MG63 (cell line): ENCODE measurements at places on chromosomes 2 and 18. TPM values are rescaled to one million over a fixed set of nuclear protein-coding genes. Genes with fewer than 3 reads are reported as not detected.

DNA sequence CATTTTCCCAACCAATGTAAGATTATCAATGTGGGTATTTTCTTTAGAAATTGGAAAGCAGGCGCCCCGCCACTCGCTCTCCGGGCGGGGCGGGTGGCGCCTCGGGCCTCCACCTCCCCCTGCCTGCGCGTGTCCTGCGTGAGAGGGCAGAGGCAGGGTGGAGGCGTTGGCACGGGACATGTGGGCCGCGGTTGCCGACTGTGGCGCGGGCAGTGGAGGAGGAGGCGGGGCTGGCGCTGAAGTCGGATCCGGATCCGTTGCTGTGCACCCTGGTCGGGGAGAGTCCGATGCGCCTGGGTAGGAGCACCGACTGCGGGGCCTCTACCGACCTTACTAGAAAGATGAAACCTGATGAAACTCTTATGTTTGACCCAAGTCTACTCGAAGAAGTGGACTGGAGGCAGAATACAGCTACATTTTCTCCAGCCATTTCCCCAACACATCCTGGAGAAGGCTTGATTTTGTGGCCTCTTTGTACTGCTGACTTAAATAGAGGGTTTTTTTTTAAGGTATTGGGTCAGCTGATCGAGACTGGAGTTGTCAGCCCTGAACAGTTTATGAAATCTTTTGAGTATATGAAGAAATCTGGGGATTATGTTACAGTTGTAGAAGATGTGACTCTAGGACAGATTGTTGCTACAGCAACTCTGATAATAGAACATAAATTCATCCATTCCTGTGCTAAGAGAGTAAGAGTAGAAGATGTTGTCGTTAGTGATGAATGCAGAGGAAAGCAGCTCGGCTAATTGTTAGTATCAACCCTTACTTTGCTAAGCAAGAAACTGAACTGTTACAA, 37.9 kb downstream of the PMS1 start:
- DNase-seq = no peak

GALNT14 gene
- 3.9 and 6.3 TPM in 2 replicates for total RNA-seq

- DNase-seq = no peak
Observed at GRCh38 chr2:226064932-226065570, 665.5 kb downstream of the NYAP2 start.

SNORC gene
- total RNA-seq = 1.1 and 4.1 TPM in 2 replicates

DNA sequence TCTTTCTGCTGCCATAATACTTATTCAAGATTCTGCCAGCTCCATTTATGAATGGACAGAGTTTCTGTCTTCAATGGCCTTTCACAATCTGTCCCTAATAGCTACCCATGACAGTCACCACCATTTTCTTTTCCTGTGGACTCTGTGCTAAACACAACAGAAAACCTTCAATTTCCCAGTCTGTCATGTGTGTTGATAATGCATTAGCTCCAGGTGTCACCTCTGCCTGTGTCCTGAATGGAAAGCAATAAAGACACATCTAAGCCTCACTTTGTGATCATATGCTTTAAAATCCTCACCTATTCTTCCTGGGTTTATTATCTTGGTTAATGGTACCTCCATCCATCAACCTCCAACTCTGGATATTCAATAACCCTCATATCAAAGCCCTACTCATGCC, 772.2 kb downstream of the DCDC2C start:
- no peak for DNase-seq

- DNase-seq = peak; percentile 26
Observed at GRCh38 chr2:218876562-218877219, 4.0 kb upstream of the WNT10A start.

DNA sequence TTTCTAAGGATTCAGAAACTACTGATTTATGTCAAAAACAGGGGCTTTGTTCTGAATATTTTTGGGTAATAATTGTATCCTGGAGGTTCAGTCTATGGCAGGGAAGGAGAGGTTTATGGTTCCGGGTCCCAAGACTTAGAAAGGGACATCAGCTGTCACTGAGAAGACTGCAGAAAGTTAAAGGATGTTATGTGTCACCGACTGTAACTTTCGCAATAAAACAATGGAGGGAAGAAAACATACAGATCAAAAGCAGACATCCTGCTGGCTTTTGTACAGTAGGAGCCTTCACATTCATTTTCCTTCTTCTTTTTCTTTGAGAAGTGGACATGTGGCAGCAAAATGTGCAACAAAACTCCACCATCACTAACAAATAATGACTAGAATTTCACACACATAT, 900.7 kb upstream of the SOX11 start:
- no peak for DNase-seq

GRCh38 chr2:236485519-236485918, 84.1 kb upstream of the ACKR3 start:
- no peak for DNase-seq

SCN1A gene
- total RNA-seq = not detected in 2 replicates

- DNase-seq = no peak
Observed at GRCh38 chr2:76667821-76668271, 854.3 kb downstream of the LRRTM4 start.

- DNase-seq = no peak
Observed at GRCh38 chr18:68826121-68826520, 28.2 kb downstream of the CCDC102B start.

NCKAP5 gene
- total RNA-seq = not detected in 2 replicates

ASB18 gene
- total RNA-seq = not detected in 2 replicates

DNA sequence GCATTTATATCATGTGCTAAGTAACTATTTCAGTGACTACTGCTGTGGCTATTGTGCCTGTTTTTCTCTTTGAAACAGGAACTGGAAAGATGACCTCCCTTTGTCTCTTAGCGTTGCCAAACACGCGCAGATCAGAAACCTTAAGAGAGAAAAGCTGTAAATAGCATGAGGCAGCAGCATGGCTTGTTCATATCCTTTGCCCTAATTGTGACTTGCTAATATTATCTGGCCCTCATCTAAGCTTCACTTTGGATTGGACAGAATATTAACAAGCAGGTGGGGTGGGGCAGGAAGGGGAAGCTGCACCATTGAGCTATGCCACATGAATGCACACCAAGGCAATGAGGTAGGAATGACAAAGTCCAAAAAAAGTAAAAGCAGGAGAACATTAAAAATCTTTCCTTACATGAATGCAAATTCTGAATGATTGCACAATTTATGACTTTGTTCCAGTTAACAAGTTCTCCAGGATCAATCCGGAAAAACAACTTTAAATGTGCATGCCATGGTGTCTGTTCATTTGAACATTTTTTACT, 128.4 kb downstream of the IRS1 start:
- no peak for DNase-seq
